Breast epithelium (tissue), 4 donors: ENCODE measurements at places on chromosomes 6 and 20. TPM values are rescaled to one million over a fixed set of nuclear protein-coding genes. Genes with fewer than 3 reads are reported as not detected.

Gene NKX2-4
- total RNA-seq: not detected

Gene RFX6
- total RNA-seq: not detected

Gene OPRL1
- total RNA-seq: 2.3 TPM

Gene DNAH8
- total RNA-seq: under 0.01 TPM

Gene CALHM4
- total RNA-seq: not detected

Gene HAO1
- not detected for total RNA-seq

Gene CFAP61
- total RNA-seq: 0.59 TPM

Gene TRIM40
- total RNA-seq: not detected
